Activated T-cell treated with anti-CD3 and anti-CD28 coated beads, Interleukin-2, amount 50 U/mL, for 72 hours (primary cell): ENCODE measurements at places on chromosomes 2 and 18.
A peak's percentile ranks its signal among the peaks of the same experiment; 100 is the strongest.

- no peak for DNase-seq
Observed at GRCh38 chr2:118095610-118096009, 7.3 kb downstream of the INSIG2 start.

- no peak for DNase-seq
Observed at GRCh38 chr2:96105152-96105915, 11.0 kb downstream of the ADRA2B start.

GRCh38 chr2:117674172-117674571 lies 140.3 kb upstream of the DDX18 start:
- no peak for DNase-seq

DNA sequence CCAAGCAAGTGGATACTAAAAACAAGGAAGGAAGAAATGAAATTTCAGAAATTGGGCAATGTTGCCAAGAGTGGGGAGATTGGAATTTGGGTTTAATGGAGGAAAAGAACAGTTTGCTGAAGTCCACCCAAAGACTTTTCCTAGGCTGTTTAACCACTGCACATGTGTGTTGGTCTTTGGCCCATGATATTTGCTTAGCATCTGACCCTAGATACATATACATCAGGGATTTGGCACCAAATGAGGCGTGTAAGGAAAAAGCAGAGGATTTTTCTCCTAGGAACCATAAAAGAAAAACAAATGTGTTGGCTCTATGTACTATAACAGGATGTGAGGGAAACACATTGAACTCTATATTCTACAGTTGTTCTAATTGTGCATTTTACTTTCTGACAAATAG lies 80.7 kb upstream of the CD28 start:
- no peak for DNase-seq

GRCh38 chr2:235670974-235671787 lies 177.3 kb downstream of the AGAP1 start:
- DNase-seq: no peak

DNA sequence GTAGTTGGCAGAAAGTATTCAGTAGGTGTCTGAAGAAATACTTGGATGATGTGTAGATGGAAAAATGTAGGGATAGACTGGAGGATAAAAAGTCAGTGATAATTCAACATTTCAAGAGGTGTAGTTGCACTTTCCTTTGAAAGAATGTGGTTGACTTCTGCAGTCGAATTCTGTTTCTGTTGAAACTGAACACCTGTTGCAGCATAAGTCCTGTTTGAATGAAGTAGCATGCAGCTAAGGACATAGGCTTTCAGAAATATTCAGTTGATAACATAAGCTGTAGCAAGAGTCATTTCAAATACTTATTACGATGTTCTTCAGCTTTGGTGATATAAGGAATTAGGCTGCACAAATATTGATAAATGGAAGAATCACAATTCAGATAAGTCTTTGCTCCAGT lies 337.9 kb upstream of the LRRTM1 start:
- no peak for DNase-seq

- DNase-seq: peak; percentile 40
Observed at GRCh38 chr2:86747711-86748639, 27.9 kb downstream of the RMND5A start.

GRCh38 chr18:32048507-32049091 lies 30.0 kb downstream of the RNF125 start:
- peak; percentile 15 for DNase-seq

DNA sequence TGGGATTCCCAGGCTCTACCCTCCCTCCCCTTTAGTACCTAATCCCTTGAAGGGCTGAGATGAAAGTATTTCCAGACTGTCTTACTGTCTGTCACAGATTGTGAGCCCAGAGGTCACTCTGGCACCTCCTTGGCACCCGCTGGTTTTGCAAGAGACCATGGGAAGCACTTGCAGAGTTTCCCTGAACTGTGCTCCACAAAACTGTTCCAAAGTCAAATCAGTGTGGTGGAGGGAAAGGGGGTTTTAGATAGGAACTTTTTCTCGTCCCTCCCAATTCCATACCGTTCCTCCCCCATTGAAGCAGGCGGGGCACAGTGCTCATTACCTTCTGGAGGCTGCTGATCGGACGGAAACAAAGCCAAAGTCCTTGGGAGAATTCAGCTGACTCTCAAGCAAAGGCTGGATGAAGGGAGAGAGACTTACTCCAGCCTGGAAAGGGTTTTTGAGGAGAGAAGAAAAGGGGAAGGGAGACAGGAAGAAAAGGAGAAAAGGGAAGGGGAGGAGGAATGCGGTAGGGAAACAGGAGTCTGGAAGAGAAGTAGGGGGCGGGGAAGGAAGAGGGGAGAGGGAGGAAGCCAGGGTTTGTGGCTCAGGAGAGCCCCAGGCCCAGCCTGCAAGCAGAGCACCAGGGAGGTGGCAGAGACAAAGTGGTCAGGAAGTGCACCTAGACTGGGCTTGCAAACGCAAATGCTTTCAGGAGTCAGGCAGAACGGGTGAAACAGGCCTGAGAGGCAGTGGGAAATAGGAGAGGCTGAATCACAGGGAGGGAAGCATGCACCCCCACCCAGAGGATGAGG lies 88.4 kb upstream of the SP3 start:
- no peak for DNase-seq

GRCh38 chr18:46141199-46141598 lies 37.0 kb downstream of the HAUS1 start:
- DNase-seq: no peak

GRCh38 chr2:168685600-168686451 lies 116.6 kb upstream of the NOSTRIN start:
- DNase-seq: no peak

DNA sequence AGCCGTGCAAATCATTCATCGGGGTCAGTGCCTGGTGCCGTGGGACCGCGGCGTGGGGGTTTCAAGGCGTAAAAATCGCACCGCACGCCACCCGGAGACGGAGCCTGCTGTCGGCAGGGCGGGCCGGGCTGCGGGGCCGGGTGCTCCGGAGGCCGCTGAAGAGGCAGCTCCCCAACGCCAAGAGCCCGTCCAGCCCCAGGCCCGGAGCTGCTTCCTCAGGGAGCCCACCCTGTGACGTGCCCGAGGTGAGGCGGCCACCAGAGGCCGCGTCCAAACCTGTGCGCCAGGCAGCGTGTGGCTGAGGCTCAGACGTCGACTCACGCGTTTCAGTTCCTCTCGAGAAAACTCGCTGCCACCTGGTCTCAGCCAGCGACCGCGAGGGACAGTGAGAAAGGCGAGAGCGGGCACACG lies 98.1 kb downstream of the NFATC1 start:
- no peak for DNase-seq

DNA sequence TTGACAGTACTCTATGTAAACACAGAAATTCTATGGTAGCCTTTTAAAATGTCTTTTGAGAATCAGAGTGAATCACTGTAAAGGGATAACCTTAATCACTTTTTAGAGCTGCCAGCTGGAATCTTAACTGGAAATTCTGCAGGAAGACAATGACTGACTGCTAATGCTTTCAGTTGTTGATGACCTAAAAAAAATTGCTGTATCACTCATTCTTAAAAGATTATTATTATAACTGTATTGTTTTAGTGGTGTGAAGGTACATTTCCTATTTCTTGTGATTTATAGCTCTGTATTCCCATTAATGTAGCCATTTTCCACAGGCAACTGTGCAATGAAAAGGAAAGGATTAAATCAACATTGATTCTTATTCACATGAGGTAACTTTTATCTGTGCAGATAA lies 260.5 kb downstream of the CALCRL start:
- DNase-seq: no peak

DNA sequence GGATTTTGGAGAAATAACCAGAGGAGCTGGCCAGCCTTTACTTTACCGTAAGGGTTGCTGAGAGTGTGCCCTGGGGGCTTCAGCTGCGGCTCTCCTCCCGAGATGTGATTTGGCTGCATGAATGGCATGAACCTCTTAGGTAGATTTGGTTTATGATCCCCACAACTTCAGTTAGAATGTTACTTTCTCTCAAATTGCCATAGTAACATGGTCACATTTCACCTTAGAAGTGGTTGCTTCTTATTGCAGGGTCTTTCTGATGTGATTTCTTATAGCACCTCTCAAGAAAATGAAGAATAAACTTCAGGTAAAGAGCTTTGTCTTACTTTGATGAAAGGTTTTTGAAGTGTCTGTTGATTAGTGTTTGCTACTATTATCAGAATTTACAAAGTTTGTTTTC lies 5.6 kb downstream of the PLCL1 start:
- DNase-seq: no peak

GRCh38 chr2:73112026-73112912 lies 479 bp downstream of the RAB11FIP5 start:
- DNase-seq: peak; percentile 49

DNA sequence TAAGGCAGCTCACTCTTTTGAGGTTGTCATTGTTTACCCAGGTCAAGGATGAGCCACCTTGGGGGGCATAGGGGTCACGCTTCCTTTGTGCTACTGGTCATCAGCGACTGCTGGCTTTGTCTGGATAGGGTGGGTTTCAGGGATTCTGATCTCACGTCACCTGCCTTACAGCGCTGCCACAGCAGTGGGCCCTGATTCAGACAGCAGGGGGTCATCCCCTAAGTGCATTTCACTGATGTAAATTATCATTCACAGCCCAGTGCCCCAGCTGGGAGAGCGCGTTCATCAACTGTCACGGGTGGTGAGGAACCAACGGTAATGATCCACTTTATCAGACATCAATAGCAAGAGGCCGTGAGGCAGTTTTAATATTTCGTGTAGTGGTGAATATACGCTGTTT lies 291.2 kb downstream of the NEDD4L start:
- DNase-seq: no peak

DNA sequence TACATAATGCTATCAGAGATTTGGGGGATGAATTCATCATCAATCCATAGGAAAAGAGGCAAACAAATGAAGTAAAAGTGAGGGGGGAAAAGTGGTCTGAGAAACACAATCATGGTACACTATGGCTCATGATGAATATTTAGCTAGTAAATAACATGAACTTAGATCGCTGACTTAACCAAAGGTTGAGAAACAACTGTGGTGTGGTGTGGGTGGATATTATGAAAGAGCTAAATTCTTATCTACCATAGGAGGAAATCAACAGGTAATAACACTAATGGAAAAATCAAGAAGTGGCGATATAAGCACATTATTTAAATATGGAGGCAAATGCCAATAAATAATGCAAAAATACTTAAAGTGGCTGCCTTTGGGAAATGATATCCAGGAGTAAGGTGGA lies 12.2 kb upstream of the TPRKB start:
- DNase-seq: no peak

- DNase-seq: no peak
Observed at GRCh38 chr18:46429130-46429529, 227.9 kb downstream of the LOXHD1 start.

- DNase-seq: peak; percentile 10
Observed at GRCh38 chr18:59783138-59783537, 85.9 kb upstream of the CCBE1 start.

DNA sequence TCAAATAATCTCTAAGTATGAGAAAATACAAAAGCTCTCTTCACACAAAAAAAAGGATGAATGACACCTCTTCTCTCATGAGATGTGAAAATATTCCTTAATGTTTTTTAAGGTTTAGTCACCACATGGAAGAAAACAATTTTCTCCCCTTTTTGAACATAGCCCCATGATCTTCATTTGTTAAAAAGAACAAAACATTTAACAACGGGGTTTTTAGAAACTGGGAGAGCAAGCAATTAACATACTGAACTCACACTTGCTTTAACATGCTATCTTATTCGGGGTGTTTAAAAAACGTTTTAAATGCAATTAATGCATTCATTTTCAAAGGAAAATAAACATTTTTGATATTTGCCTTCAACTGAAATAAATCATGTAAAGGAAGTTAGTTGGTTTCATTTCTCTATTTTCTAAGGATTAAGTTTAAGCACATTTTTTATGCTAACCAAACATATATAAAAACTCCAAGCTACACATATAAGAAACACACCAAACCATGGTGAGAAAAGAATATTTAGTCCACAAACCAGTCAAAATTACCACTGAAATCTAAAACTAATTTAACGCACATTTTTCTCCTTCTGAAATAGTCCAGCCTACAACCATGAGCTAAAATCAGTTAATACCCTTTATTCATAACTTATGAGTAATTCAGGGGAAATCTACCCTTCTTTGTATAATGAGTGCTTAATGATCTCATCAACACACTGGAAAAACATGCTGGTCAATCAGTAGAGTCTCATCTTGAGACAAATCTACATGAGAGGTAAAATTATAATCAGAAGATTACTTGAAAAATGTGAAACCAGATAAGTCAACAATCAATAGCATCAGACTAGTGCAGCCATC lies 8.2 kb downstream of the FBXO11 start:
- no peak for DNase-seq

- DNase-seq: no peak
Observed at GRCh38 chr18:62370366-62370765, 45.3 kb downstream of the TNFRSF11A start.

DNA sequence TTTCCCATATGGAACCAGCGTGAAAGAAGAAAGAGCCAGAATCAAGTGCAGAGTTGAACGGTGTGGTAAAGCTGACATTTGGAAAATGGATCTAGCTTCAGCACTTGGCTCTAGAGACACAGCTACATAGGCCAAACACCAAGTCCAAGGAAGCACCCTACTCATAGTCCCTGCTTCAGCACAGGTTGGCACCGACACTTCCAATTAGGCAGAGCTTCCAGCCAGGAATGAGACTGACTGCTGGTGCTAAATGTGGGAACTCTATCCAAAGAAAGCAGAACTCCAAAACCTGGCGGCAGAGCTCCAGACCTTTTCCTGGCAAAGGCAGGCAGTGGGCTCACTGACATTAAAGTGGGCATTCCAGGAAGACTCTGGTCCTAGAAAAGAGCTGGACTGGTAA lies 125.4 kb upstream of the CTNNA2 start:
- no peak for DNase-seq

GRCh38 chr2:69985688-69986087 lies 24.3 kb upstream of the ASPRV1 start:
- no peak for DNase-seq

- DNase-seq: no peak
Observed at GRCh38 chr2:96795076-96795475, 21.0 kb upstream of the CNNM3 start.

DNA sequence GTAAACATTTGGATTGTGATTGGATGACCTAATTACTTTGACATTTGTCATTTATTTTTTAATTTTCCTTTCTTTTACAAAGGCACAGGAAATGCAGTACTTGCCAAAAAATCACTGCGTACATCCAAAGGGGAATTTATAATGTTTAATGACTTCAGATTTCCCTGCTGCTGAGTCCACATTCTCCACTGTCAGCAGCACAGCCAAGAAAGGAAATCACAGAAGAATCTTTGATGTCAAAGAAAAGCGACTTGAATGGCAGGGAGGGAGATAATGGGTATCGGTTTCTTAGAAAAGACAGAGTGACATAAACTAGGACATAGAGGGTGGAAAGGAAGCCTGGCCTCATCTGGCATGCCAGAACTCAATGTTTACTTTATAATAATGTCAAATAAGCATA lies 41.4 kb upstream of the COPS8 start:
- DNase-seq: no peak

GRCh38 chr2:18430996-18431748 lies 129.3 kb downstream of the RDH14 start:
- no peak for DNase-seq

GRCh38 chr2:180006231-180006630 lies 866 bp downstream of the CWC22 start:
- DNase-seq: no peak

GRCh38 chr18:58045242-58046092 lies 1.4 kb downstream of the NEDD4L start:
- peak; percentile 33 for DNase-seq

- no peak for DNase-seq
Observed at GRCh38 chr2:97994476-97994875, 1.3 kb downstream of the TMEM131 start.
